ENCODE measurements at places on chromosomes 12 and 14. TPM values are rescaled to one million over a fixed set of nuclear protein-coding genes. Genes with fewer than 3 reads are reported as not detected.

TAS2R8 gene
- total RNA-seq = not detected

CNIH1 gene
- total RNA-seq = 168 TPM

ACSS3 gene
- 0.10 TPM for total RNA-seq

SERPINA9 gene
- total RNA-seq = not detected

PMEL gene
- 1.1 TPM for total RNA-seq

GRCh38 chr14:79134361-79134760 is 964.2 kb downstream of the NRXN3 start:
- DNase-seq = no peak

DNA sequence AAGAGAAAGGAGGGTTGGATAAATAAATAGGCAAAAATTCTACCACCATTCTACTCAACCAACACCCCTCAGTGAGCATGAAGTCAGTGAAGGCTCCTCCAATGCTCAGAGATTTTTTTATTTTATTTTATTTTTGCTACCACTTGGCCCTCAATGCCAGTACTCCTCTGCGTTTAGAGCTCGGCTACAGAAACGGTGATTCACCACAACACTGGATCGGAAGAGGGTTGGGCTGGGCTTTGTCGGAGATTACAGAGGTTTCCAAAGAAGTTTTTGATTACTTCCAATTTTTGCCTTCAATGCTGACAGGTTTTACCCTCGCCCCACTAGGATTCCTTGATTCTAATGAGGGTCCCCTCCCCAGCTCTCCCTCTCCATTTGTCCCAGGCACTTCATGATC is 1027.2 kb upstream of the TMEM132C start:
- DNase-seq = no peak

DNA sequence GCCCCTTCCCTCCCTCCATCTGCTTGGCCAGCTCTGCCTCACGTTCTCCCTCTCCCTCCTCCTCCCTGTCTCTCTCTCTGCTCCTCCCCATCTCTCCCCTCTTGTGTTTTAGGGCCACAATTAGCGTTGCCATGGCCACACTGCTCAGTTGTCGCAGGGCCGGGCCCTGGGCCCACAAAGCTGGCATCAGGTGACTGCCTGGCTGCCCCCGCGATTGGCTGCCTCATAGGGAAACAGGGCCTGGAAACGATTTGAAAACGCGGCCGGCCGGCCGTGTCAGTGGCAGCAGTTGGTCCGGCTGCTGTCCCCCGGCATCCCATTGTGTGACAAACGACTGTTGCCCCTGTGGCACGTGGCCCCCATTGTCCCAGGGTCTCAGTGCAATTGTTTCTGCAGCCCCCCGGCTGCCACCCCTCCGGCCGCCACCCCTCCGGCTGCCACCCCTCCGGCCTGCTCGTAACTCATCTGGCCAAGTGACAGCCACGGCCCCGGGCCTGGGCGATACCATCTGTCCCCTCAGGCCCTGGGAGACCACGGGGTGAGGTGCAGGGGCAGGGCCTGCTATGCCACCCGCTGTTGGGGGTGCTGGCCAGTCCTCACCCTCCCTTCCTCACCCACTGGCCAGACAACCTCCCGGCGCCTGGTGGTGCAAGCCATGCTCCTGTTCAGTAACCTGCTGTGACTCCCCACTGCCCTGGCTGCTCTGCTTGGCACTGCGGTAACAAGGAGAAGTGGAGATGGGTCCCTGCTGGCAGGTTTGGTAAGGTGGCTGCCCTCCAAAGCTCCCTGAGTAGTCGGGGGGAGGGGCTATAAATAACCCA is 17.4 kb downstream of the FOXN4 start:
- no peak for DNase-seq

DNA sequence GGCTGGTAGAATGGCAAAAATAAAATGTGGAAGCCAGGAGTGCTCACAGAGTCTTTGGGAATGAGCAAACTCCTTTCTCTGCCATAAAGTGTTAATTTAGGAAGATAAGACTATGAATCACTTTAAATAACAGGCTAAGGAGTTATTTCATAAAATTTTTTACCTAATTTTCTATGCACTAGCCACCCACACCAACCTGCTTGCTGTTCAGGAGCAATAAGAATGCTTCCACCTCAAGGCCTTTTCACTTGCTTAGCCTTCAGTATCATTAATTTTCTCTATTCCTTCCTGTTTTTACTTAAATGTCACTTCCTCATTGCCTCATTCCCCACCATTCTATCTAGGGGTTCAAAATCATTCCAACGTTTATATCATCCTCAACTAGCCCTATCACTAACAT is 326.8 kb downstream of the CCER1 start:
- no peak for DNase-seq

DNA sequence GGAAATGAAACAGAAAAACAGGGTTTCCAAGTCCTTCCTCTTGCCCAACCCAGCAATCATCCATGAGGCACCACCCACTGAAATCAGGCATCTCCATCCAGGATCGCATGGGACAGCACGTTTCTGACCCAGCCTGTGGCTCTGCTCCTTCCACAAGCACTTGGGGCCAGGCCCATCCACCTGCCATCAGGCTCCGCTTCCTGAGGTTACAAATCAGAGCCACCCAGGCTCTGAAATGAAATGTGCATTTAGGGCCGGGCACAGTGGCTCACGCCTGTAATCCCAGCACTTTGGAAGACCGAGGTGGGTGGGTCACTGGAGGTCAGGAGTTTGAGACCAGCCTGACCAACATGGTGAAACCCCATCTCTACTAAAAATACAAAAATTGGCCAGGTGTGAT is 717 bp upstream of the KRT78 start:
- no peak for DNase-seq

- no peak for DNase-seq
These were observed 7.2 kb downstream of the EEA1 start for GRCh38 chr12:92921877-92922276.

DNA sequence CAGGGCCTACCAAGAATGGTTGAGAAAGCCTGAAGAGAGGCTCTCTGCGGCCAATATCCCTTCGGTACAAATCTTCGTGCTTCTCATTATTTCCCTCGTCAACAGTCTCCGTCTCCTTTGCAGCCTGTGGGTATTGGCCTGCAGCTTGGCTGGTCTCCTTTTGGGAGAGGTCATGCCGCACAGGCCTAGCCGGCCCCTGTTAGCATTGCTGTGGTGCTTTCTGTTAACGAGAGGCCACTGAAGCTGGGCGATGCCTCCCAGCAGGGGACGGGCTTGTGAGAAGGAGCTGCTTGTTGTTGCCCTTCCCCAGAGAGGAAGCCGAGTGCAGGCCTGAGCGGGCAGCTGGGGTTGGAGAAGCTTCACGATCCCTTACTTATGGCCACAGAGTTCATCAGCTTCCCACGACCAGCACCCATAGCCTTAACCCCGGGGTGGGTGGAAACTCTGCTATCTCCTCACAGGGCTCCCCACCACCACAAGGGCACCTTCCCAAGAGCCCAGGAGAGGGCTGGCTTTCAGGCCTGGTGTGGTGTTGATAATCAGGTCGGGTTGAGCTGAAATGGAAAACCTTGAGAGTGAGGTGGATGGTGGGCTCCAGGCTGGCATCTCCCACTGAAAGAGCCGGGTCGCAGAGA is 228.6 kb downstream of the ZFP36L1 start:
- DNase-seq = no peak

DNA sequence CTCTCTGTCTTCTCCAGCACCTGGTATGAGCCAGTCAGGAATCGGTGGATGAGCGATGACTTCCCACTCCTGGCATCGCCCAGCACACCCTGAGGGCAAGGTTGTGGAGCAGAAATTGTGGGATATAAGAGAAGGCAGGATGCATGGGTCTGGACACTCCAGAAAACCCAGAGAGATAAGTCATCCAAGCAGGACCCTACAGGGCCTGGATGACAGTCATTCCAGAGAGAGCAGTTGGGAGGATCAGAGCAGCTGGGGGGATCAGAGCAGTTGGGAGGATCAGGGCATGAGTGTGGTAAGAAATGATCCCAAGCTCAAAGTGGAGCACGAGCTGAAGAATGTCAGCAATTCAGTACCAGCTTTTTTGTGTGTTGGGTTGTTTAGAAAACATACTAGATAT is 4.0 kb downstream of the AGAP2 start:
- DNase-seq = no peak

DNA sequence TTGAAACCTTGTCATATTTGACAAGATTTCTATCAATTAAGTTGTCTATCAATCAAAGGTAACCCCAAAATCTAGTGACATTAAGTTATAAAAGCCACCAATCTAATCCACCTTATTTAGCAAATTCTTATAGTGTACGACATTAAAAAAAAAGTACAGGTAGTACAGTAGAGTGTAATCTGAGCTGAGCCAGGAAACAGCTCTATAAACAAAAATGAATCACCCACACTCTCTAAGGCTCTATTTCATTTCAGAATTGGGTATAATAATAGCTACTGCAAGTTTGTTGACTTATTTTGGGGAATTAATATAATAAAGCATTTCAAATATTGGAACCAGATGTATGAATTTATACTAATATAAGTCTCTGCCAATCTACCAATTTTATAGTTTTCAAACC is 342.4 kb upstream of the FLRT2 start:
- no peak for DNase-seq

- no peak for DNase-seq
These were observed at the start of gene KRT78 for GRCh38 chr12:52848661-52849255. Gene KRT78, minus strand, starts transcription at chr12:52848994. Its CDS starts 64 bp downstream, at chr12:52848930.

GRCh38 chr12:10031771-10032175 is 1.3 kb downstream of the CLEC9A start:
- DNase-seq = peak; percentile 100

DNA sequence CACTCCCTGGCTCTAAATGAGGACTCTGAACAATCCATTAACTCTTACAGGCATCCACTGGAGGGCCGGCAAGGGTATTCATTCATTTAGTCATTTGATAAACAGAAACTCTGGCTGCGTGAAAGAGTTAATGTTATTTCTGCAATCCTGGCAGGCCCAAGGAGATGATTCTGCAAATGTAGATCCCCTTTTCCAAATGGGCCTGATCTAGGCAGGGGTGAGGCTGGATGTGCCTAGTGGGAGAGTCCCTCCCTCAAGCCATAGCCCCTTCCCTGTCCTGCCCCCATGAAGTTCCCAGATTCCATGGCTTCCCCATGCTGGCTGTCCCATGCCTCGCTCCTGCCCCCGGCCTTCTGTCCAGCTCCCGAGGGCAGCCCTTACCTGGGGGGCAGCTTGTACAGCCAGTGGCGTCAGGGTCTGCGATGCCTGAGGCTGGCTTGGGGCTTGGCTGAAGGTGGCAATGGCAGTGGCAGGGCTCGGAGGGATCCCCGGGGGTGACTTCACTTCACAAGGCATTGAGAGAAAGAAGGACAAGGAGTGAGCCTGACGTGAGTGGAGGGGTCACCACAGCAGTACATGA is 18.4 kb downstream of the POU6F1 start:
- DNase-seq = no peak

GRCh38 chr12:115023279-115024265 is 339.6 kb upstream of the TBX3 start:
- DNase-seq = no peak

DNA sequence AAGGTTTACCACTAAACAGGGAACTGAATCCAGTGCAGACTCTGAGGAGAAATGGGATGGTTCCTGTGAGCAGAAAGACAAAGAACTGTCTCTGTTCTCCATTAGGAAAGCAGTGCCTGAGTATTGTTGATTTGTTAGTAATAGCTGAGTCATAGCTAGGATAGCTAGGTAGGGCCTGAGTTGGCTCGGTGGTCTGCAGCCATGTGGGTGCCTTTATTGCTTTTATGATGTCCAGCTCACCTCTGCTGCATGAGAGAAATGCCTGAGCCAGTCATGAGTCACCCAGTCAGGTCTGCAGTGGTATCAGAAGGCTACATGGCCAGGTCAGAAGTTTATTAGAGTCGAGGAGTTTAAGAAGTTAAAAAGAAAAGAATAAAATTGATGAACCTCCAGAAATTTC is 24.2 kb downstream of the TRHDE start:
- no peak for DNase-seq
